Stimulated activated CD4-positive, alpha-beta T cell treated with anti-CD3 and anti-CD28 coated beads, Interleukin-15, amount 100 ng/mL, for 1 hour (primary cell): ENCODE measurements at places on chromosomes 7 and 10.

GRCh38 chr10:121788717-121789116 lies 139.1 kb downstream of the ATE1 start:
- no peak for DNase-seq

DNA sequence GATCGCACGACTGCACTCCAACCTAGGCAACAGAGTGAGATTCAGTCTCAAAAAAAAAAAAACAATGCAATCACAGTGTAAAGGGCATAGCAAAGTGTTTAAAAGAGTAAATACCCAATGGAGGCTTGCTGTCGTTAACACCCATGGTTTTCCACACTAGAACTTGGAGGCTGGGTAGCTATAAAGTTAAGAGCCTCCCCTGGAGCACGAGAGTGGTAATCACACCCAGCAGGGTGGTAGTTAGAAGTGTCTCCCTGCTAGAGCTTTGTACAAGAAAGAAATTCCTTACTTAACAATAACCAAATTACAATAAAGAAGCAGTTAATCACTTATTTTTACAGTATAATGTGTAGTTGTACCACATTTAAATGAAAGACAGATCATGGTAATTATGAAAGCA lies 1078.9 kb downstream of the NRG3 start:
- DNase-seq: no peak

DNA sequence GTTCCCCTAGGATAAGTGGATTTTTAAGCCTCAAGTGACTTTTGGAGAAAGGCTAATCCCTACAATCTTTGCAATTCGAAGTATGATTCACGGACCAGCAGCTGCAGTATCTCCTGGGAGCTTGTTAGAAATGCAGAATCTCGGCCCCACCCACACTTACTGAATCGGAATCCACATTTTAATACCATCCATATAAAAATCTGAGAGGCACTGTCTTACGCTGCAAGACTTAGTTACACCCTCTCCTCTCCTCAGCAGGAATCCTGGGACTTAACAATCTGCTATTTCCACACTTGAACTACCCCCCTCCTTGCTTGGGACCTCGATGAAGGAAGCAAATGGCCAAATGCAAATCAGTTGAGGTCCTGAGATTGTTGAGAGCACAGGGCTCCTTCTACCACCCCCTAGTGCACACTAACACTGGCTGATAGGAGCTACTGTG lies 21.0 kb downstream of the ITPRIP start:
- no peak for DNase-seq

DNA sequence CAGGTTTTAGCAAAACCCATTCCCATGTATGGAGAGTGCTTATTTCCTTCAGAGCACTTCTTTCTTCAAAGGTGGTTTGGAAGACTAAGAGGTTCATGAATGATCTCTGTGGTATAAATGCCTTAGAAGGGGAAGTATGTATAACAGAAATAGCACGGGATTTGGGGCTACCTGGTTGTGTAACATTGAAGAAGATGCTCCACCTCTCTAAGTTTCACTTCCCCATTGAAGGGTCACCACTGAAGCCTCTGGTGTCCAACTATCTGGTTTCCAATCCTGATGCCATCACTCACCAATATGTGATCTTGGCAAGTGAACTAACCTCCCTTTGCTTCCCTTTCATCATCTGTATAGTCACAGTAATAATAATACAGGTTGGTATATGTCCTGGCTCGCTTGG lies 37.2 kb downstream of the CYCS start:
- DNase-seq: no peak

DNA sequence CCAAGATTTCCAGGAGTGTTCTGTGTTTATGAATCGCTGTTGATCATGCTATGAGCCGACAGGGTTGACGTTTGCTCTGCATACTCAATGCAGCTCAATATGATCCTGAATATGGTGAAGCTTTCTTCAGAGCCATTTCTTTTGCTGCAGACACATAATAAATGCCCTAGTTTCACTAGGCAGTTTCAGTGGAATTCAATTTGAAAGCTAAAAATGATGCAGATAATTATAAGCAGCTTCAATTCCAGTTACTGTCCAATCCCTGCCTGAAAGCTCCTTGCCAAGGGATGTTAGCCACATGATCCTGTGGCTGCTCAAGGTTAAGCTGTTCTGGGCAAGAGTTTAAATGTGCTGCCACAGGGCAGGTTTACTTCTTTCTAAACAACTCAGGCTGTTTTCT lies 805.6 kb downstream of the NRG3 start:
- no peak for DNase-seq

GRCh38 chr7:2460188-2460587 lies 16.0 kb downstream of the GRIFIN start:
- no peak for DNase-seq

GRCh38 chr7:158030071-158030470 lies 557.6 kb downstream of the PTPRN2 start:
- no peak for DNase-seq

DNA sequence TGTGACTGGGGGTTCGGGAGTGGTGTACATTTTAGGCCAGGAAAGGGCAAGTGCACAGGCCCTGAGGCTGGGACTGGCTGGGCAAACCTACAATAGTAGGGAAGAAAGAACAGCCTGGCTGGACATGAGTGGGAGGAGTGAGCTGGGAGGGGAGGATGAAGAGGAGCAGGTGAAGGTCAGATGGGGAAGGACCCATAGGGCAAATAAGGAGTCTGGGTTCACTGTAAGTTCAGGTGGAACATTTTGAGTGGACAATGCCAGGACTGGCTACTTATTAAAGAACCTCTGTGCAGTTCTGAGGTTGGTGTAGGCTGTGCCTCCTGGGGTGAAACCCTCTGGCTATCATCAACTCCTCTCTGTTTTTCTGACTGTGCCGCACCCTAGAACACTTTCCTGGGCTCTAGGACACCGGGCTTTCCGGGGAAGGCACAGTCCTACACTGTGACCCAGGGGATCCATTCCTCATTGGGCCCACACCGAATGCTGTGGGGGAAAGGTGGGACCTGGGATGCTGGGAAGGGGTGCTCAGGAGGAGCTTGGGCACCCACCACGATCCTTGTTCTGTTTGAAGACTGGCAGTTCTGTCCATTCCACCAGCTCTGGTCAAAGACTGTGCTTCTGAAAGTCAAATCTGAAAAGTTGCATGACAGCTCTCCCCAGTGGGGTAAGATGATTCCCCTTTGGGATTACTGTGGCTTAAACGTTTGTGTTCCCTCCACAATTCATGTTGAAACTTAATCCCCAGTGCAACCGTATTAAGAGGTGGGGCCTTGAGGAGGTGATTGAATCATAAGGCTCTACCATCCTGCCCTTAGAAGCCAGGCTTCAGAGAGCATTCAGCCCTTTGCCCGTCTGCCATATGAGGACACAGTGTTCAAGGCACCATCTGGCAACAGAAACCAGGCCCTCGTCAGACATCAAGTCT lies 4.0 kb upstream of the MMP21 start:
- no peak for DNase-seq

DNA sequence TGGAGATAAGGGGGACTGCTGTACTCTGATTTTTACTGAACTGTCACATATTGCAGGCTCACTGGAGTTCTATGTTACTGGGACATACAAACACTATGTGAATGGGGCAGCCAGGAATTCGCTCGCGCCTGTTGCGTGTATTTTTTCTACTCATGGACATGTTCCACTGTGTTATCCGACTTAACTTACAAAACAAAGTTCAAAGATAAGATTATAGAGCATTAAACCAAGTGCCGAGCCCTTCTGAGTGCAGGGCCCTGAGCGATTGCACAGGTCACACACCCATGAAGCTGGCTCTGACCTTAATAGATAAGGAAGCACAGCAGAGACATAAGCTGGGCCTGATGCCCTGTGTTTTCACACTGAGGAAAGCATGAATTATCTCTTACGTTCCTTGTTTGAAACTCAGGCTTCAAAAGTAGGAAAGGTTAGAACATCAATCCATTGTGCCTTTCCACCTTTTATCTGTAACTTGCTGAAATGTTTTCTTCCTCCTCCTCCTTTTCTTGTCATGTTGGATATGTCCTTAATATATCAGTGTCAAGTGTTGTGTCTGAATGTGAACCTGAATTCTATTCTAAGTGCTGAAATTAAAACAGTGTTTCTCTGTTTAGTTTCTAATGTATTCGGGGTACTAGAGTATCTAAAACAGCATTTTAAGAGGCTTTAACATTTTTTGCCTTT lies 273.8 kb downstream of the AUTS2 start:
- DNase-seq: no peak

- DNase-seq: no peak
Observed at GRCh38 chr7:37038706-37039105, 314.4 kb upstream of the AOAH start.

DNA sequence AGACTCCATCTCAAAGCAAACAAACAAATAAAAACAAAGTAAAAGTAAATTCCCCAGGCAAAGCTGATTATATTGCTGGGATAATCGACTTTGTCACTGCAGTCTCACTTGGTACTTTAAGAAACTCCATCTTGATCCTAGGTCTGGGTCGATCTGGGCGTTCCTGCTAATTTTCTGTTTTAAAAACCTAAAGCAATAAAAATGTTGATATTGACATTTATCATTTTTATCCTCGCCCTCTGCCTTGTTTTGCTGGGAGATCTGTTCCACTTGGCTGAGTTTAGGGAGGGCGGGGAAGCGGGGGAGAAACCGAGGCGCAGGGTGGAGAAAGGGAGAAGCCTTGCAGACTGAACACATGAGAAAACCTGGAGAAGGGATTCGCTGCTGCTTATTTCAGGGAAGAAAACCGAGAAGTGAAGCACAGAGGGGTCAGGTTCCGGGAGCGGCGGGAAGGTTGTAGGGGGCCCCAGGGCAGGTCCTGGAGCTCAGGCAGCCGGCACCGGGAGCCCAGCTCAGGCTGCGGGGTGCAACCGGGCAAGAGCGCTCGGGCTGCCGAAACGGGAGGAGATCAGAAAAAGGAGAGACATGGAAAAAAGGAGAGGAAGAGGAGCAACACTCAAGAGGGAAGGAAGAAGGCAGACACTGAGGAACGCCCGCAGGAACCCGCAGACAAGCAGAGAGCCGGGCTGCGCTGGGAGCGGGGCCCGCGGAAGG lies 27.3 kb upstream of the KMT2C start:
- DNase-seq: no peak

DNA sequence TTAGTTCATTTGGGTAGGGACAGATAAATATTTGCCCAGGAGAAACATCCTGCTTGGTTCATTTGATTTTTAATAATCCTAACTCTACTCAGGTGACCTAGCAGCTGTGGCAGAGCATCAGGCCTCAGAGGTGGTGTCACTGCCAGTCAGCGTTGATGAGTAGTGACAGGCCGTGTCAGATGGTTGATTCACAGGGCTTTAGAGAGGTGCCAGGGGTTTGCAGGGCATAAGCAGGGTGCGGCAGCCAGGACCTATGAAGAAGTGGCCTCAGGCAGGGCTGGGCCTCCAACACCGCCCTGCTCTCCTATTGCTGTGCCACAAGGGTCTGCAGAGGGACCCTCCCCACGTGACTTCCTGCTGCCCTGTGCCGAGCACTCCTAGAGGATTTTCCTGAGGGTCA lies 128.1 kb downstream of the HECW1 start:
- DNase-seq: no peak

DNA sequence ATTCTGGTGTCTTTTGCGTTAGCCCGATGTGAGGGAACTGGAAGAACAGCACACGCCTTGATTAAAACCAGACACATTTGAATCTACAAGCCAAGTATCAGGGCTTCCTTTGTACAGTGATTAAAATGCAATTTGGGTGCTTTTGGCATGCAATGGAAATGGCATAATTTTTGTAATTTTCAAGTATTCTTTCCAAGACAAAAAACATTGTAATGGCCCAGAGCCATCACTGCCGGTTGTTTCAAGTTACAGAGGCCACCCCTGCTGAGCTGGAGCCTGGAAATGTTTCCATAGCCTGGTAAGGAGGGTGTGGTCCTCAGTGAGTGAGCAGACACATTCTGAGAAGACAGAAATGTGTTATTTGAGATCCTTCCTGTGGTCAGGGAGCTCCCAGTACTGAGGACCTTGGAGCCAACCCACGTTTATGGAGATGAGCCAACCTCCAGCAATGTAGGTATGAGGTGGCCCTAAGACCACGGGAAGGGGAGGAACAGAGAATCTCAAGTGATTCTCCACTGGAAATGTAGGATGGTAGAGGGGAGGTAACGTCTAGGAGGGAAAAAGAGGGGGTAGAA lies 20.9 kb downstream of the TEX36 start:
- DNase-seq: no peak

DNA sequence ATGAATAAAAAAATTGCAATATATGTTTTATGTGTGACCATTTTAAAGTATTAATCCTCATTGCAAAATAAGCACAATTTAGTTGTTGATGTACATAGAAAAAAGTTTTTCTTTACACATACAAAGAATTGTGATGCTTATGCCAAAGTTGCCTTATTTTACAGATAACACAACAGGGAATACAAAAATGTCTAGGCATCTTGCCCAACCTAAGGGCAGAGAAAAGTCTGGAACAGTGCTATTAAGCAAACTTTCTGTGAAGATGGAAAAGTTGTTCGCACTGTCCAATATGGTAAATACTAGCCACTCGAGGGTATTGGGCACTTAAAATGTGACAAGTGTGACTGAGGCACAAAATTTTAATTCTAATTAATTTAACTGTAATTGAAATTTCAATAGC lies 190.2 kb upstream of the HGF start:
- no peak for DNase-seq

- no peak for DNase-seq
Observed at GRCh38 chr7:88927-89231, 103.5 kb upstream of the FAM20C start.

GRCh38 chr10:77173615-77174461 lies 463.8 kb downstream of the KCNMA1 start:
- DNase-seq: no peak

DNA sequence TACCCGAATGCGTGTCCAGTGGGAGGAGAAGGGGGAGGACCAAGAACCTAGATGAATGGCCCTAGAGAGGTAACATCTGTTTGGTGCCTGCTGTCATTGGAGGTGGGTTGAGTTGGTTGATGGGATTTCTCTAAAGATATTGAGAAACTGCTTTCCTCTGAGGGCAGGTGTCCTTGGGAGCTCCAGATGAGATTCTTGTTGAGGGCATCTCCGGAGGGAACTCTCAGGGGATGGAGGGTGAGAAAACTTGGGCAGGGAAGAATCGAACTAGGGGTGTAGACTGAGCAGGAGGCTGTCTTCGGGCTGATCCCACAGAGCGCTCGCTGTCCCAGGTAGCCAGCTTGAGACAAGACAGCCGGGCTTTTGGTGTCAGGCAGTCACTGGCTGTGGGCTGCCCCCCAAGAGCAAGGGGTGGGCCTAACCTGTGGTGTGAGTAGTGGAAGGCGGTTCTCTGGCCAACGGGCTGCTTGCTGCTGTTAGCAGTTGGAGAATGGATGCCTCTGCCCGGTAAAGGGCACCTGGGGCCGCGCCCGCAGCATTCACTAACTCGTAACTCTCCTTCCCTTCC lies 3.7 kb downstream of the IRF5 start:
- DNase-seq: no peak

- no peak for DNase-seq
Observed at GRCh38 chr10:97450828-97451227, 4.9 kb downstream of the ZDHHC16 start.

- no peak for DNase-seq
Observed at GRCh38 chr10:64089648-64090047, 568.4 kb downstream of the REEP3 start.
